ENCODE measurements at places on chromosomes 11 and 22. TPM values are rescaled to one million over a fixed set of nuclear protein-coding genes. Genes with fewer than 3 reads are reported as not detected.

DNA sequence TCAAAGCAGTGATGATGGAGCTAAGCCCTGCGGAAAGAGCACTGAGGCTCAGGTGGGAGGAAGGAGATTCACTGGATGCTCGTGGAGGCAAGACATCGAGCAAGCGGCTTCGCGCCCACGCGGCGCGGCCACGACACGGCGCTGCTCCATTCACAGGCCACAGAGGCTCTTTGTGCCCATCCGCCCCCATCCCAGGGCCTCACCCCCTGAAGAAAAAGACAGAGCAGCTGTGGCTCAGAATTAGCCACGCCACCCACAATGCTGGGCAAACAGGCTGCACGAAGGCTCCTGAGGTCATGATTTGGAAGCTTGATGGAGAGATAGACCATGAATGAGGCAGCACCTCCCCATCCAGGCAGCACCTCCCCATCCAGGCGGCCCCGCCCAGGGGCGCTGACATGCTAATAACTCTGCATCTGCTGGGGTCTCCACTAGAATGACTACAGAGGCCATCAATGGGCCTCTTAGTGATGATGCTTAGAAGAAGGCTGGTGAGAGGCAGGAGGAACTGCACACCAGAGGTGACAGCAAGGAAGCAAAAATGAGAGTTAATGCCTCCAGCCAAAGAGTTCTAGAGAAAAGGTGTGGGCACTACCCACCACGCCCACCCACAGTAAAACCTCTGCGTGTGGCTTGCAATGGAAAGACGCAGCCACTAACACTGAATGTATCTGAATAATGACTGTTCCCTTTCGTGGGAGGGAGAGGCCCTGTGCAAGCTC, 43.5 kb downstream of the MYH9 start:
- peaks cover 88% of the 10 kb centered on the region for H3K36me3 ChIP-seq
- H3K4me3 ChIP-seq = no peak overlapping the region
- no peak for DNase-seq
- peaks cover 74% of the 10 kb centered on the region for H3K4me1 ChIP-seq

DNA sequence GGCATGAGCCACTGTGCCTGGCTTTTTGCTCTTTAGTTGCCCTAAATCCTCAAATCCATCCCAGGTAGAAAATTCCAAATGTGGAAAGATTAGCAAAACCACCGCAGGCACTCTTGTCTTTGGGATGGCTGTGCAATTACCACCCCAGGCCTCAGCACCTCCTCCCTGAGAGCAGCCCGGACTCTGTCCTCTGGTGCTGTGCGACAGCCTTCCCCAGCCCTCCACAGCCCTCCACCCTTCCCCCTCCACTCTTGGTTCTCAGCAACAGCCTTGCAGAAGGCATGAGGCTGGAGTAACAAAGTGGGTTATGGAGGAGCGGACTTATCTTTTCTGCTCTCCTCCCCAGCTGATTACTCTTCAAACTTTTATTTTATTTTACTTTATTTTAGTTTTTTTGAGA, 44.7 kb upstream of the YWHAH start:
- H3K4me1 ChIP-seq = no peaks in the 10 kb centered on the region

DNA sequence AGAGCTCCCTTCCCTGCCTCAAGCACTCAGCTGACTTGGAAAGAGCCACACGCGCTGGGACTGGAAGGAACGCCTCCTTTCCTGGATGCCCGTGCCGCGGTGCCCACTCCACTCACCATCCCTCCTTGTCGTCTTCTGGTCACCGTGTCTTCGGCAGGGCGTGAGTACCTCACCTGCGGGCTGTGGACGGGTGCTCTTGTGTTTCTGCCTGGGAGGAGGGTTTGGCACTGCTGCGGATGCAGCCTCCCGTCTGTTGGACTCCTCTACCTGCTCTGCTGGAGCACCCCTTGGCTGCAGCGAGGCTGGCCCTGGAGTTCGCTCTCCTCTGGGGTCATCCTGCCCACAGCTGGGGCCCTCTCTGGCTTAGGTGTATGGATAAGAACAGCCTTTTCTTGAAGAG, 612.7 kb downstream of the BRD1 start:
- no peak overlapping the region for H3K27ac ChIP-seq
- H3K4me1 ChIP-seq = no peaks in the 10 kb centered on the region

DNA sequence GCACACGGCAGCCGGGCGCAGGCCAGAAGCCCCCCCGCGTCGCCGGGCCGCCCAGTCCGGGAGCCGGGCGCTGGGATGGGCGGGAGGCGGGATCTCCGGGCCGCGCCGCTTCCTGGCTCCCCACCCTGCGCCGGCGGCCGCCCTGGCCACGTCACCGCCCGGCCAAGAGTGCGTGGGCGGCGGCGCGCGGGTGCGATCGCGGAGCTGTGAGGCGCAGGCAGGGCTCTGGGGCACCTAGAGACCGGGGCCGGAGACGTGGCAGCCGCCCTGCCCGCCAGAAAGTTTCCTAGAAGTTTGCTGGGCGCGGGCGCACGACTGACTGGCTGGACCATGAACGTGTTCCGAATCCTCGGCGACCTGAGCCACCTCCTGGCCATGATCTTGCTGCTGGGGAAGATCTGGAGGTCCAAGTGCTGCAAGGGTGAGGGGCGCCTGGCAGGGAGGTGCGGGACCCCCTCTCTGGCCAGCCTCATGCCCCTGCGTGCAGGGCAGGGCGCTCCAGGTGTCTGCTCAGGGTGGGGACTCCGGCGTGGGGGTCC, at the start of gene KDELR3:
Gene KDELR3 (plus strand): TSS at position 193 of the 539 bp plus-strand sequence. CDS start 138 bp downstream, at position 331.
- no peak within 1 kb of the TSS for H3K27ac ChIP-seq
- no peak within 1 kb of the TSS for H3K4me3 ChIP-seq
- no peaks in the 10 kb centered on the region for H3K36me3 ChIP-seq
- H3K27me3 ChIP-seq = peaks cover 2% of the 10 kb centered on the region
- peak; percentile 38 for DNase-seq

- peaks cover 3% of the 10 kb centered on the region for H3K27me3 ChIP-seq
- no peaks in the 10 kb centered on the region for H3K4me1 ChIP-seq
- H3K36me3 ChIP-seq = no peaks in the 10 kb centered on the region
- H3K4me3 ChIP-seq = no peak overlapping the region
- no peak for DNase-seq
These were observed 78.2 kb upstream of the SPON1 start for GRCh38 chr11:13884158-13884799.

GRCh38 chr11:132257871-132258270, 887.5 kb downstream of the NTM start:
- H3K4me1 ChIP-seq = no peaks in the 10 kb centered on the region
- H3K27me3 ChIP-seq = no peaks in the 10 kb centered on the region
- H3K36me3 ChIP-seq = no peaks in the 10 kb centered on the region
- no peak overlapping the region for H3K4me3 ChIP-seq
- no peak overlapping the region for H3K27ac ChIP-seq

DNA sequence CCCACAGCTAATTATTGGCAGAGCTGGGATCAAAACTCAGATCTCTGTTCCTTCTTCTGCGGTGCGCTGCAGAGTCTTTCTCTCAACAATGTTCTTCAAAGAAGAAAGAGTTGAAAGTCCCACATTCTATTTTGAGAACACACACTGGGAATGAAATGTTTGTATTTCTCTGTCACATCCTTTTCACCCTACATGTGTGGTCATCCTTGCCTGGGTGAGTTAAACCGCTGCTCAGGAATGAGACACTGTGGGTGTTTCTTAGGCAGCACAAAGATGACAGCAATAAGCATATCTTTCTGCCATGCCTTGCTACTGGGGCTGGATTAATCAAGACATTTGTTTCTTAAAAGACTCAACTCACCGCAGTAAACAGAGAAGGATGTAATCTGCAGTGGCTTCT, 222.6 kb downstream of the LARGE1 start:
- DNase-seq = no peak
- no peak overlapping the region for H3K4me3 ChIP-seq
- no peaks in the 10 kb centered on the region for H3K27me3 ChIP-seq
- H3K4me1 ChIP-seq = no peaks in the 10 kb centered on the region

DNA sequence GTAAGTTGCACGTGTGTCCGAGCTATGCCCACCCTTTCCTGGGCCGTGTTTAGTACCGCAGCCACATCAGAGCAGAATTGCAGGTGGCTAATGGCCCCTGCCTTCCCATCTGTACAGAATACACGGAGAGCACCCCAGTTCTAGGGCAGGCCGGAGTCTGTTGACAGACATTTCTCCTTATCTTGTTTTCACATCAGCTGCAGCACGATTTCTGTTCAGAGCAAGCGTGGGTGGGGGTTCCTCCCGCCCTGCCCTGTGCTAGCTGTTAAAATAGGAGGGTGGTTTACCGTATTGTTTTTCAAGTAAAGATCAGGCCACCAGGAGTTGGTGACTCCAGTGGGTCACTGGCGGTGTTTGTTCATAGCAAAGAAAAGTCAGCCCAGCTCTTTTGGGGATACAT, 41.1 kb downstream of the UBASH3B start:
- DNase-seq = peak; percentile 93
- peak overlapping the region; percentile 76 for H3K4me3 ChIP-seq
- H3K27me3 ChIP-seq = no peaks in the 10 kb centered on the region
- peak overlapping the region; percentile 87 for H3K27ac ChIP-seq

The CARD18 gene
- not detected for total RNA-seq

The PHF21A gene
- total RNA-seq = 111 TPM

All from CD4-positive, CD25-positive, alpha-beta regulatory T cell (primary cell).